ENCODE measurements at places on chromosomes 4 and X. TPM values are rescaled to one million over a fixed set of nuclear protein-coding genes. Genes with fewer than 3 reads are reported as not detected.

The LIMCH1 gene
- not detected for total RNA-seq

DNA sequence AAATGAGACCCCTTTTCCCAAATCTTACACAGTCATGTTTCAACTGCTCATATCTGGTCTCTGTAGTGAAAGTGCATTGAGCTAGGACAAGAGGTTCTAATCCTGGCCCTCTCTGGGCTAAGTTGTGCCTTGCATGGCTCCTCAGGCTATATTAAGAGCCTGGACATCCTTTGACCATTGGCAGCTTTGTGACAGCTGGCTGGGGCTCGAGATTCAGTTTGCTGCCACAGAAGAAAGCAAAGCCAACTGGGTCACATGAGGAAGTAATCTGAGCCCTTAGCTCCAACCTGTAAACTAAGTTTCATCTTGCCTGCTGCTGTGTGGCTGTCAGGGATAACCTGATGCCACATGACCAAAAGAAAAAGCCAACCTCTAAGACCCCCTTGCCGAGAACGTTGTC is 51.8 kb upstream of the JADE1 start:
- DNase-seq = no peak

DNA sequence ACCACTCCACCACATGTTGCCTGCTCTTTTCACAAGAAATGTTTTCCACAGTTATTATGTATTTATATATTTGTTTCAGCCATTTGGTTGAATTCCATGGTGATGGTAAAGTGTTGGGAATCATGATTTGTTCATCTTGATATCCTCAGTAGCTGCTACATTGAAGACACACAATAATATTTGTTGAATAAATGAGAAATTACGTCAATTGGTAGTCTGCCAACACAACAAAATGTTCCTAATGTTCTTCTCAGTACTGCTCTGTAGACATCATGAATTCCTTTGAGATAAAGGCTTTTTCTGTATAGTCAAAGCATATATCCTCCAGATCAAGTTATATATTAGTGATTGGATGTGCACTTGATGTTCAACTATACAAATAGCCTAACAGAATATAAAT is 29.5 kb downstream of the CXXC4 start:
- DNase-seq = no peak

The TAF7L gene
- not detected for total RNA-seq

- peak; percentile 40 for DNase-seq
Measured at GRCh38 chrX:38805432-38806389, 4.5 kb downstream of the MID1IP1 start.

- no peak for DNase-seq
Measured at GRCh38 chr4:79650794-79651431, 242.9 kb upstream of the GK2 start.

DNA sequence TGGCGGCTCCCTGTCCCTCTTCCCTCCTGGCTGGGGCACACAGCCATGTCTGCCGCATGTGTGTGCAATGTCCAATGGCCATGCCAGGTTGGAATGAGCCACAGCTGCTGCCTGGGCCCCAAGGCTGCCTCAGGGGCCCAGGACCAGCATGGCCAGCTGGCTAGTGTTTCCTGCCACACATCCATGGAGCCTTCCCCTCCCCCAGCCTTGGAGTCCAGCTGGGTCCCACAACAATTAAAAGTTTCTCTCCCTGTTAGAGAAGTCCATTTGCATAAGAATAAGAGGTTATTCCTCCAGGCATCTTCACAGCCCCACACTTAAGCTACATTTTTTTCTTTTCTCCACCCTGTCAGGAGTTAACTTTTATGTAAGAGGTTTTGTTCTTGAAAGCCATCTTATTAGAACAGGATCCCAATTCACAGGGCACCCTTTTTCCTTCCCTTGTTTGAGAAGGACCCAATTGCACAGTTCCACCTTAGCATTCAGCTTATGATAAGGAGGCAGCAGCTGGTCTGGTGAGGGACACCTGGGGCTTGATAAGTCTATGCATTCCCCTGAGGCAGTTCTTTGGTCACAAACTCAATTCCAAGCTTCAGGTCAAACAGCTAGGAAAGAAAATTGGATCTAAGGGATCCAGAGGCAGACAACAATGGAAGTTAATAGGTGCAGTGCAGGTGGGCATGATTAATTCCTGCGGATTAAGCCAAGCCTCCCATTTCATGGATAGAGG is 963.3 kb upstream of the GRIA3 start:
- DNase-seq = no peak

DNA sequence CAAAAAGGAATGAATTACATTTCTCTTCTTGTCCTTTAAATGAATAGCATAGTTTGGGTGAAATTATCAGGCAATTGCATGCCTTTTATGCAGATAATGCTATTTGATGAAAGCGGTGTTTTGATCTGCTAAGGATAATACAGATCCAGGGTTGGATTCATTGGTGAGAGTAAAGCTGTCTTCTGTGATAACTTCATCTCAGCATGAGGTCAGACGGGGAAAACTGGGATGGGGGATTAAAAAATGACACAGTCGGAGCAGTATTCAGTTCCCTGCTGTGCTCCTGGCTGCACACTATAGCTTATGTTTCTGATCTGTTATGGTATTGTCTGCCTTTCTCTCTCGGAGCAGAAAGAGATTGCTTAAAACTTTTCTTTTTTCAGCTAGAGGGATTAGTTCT is 105.9 kb upstream of the TENM3 start:
- no peak for DNase-seq

The GEMIN8 gene
- total RNA-seq = 8.6 TPM

The TCEAL8 gene
- total RNA-seq = 25.2 TPM

The SLC25A5 gene
- 106 TPM for total RNA-seq

GRCh38 chr4:83266689-83267088 is 17.9 kb downstream of the COQ2 start:
- no peak for DNase-seq

- no peak for DNase-seq
Measured at GRCh38 chrX:103913356-103914020, 48.9 kb upstream of the TMSB15B start.

- DNase-seq = no peak
Measured at GRCh38 chr4:114041117-114041475, 61.6 kb upstream of the ARSJ start.

The FGB gene
- total RNA-seq = not detected
